Left forelimb (tissue), 1 donor: ENCODE measurements at places on chromosomes 11 and 22.

GRCh38 chr22:20439928-20440575 lies 2.4 kb upstream of the SCARF2 start:
- DNase-seq: peak; percentile 55

- DNase-seq: peak; percentile 87
Measured at GRCh38 chr11:79413268-79413667, 27.6 kb downstream of the TENM4 start.

- DNase-seq: no peak
Measured at GRCh38 chr11:130128626-130129025, 31.0 kb upstream of the ST14 start.

- DNase-seq: no peak
Measured at GRCh38 chr11:6734616-6735015, 37.2 kb downstream of the OR2AG2 start.

GRCh38 chr11:67435727-67436458 lies 1.6 kb downstream of the PTPRCAP start:
- no peak for DNase-seq
